ENCODE measurements at places on chromosomes 5 and 9.

DNA sequence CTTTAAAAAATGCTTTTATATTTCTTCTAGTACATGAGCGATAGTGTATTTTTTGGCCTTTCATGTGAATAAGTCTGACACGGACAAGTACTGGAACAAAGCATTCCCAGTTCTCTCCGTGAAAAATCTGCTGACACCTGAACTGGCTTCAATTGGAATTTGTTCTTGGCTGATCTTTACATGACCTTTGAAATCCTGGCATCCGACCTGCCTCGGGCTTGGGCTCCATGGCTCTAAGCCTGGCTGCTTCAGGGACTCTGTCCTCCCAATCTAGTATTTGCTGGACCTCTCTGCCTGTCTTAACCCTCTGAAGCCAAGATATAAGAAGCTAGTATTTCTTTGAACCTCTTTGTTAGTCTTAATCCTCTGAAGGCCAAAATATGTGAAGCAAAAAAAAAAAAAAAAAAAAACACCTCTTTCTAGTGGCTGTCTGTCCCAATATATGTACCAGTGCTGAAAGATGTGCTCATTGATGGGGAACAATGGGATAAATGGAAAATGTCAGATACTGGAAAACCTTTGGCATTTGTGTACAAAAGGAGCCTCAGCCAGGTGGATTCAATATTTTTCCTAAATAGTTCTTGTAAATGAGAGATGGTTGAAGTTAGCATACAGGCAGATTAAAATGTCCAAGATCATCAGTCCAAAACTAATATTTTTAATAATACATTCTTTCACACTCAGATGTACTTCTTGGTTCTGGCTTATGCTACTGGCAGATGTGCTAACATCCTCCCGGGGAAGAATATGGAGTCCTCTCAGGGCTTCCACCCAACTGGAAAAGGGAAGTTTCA lies 470.6 kb downstream of the TUSC1 start:
- DNase-seq = no peak

GRCh38 chr5:110549301-110549700 lies 177.2 kb downstream of the TMEM232 start:
- no peak for DNase-seq

DNA sequence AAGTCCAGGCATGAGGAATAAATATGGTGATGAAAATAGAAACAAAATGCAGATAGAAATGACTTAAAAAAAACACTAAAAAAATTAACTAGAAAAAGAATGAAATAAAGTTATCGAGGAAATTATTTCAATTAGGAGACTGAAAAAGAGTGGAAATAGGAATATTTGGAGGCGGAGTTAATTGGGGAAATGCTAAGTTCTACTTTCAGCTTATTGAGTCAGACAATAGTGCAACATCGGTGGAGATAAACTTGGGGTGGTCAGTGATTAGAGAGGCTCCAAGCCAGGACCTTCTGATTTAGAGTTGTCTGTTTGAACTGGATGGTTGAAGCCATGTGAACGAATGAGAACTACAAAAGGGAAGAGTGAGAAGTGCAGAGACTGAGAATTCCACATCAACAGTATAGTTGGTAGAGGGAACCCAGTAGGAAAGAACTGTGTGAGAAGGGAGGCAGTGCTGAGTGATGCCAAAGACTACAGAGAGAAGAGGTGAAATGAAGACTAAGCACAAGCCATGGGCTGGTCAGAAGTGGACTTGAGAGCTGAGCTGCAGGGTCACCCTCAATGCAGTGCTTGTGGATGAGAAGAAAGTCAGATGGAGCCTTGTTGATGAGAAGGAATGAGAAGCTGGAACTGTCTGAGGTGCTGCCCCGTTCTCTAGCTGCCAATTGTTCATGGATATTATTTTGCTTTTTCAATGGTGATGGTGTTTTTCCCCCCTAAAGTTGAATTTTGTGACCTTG lies 160.7 kb downstream of the ICE1 start:
- DNase-seq = no peak

GRCh38 chr5:67178085-67178484 lies 18.5 kb downstream of the CD180 start:
- DNase-seq = peak; percentile 63

DNA sequence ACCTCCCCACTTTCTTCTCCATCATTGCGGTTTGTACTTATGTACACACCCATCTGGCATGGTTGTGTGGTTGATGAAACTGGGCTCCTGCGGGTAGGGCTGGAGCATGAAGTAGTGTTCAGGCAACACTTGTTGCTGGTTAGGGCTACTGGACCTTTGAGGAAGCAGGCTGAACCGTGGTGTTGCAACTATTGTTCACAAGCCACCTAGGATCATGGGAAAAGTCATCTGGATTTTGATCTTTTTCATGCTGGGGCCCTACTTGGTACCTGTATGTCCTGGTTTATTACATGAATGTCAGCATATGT lies 40.1 kb upstream of the TIFAB start:
- no peak for DNase-seq

GRCh38 chr9:37369671-37370070 lies 52.8 kb upstream of the GRHPR start:
- DNase-seq = no peak

DNA sequence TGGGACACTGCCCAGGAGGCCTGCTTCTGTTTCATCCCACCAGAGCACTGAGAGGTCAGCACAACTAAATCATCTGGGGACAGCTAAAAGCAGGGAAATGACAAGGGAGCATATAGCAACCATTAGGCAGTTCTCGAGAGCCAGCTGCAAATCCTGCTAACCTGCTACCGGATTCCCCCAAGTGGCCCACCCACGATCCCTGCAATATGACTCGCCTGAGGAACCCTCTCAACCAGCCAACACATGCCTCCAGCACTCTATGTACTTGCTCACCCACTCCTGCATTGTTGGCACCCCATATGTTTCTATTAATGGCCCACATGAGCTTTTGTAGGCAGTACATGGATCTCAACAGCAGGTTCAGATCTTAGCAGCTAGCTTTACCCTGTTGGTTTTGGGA lies 326.0 kb downstream of the GABRG2 start:
- DNase-seq = no peak

DNA sequence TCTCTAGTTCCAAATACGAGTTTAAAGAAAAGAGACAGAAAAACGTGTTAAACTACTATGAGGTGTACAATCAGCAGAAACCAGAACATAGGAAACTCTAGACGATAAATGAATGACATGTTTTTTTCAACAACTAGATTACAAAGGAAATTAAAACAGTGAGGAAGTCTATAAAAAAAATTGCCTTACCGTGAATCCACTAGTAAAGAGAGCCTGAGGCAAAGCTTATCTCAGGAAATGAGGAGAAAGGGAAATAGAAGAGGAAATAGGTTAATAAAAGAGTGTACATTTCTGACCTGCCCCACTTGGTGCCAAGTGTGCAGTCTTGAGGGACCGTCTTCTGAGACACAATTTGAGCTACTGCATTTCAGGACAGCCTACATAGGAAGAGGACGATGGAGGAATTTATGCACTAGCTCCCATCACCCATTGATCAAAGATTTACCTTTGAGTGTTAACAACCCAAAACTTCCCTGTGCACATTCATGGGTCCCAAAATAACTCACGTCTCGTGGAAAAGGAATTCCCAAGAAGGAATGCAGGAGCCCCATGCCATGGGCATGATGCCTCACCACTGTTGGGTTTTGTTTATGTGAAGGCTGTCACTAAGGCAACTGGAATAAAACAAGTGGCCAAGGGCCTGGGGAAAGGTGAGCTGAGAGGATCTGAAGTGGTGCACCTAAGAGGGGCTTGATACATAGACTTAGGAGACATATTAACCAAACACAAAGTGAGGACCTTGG lies 53.6 kb upstream of the SLC1A3 start:
- DNase-seq = no peak

DNA sequence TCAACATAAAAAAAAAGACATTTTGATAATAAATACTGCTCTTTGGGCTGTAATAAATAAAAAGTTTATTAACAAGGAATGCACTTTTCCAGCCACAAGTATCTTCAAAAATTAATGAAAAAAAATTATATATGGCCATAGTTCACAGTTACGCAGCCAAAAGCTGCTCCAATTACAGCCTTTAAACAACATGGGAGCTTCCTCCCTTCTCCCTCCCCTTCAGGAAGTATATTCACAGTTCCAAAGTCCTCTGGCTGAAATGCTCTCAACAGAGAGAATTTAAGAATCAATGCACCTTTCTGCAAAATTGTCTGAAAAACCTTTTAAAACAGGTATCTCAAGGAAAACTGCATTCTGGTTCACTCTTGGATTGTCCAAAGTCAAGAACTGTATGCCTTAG lies 5.9 kb downstream of the PLK2 start:
- no peak for DNase-seq

DNA sequence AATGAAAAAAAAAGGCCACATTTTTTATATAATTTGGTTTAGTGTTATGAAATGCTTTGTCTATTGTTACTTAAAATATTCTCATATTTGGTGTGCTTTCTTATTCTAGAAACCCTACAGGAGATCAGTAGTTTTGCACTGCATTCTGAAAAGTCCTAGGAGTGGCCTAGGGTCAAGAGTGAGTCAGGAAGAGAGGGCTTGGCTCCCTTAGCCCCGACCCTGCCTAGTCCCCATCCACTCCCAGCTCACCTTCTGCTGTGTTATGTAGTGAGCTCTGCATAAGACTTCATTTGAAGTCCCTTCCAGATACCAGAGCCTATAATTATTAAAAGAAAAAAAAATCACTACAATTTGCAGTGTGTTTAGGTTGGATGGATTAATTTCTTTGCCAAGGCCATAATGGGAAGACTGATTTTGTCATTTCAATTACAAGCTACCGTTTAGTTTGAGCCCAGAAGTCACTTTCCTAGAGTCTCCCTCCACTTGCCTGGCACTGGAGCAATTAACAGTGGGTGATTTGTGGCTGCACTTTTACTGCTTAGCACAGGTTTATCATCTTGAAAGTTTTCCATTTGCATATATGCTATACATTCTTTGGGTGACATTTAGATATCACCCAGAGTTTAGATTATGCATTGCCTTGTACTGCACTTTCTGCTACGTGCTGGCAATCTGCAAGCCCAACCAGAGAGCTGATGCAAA lies 143.3 kb downstream of the INSYN2B start:
- no peak for DNase-seq

GRCh38 chr9:129556491-129557191 lies 64.3 kb downstream of the C9orf50 start:
- DNase-seq = no peak

DNA sequence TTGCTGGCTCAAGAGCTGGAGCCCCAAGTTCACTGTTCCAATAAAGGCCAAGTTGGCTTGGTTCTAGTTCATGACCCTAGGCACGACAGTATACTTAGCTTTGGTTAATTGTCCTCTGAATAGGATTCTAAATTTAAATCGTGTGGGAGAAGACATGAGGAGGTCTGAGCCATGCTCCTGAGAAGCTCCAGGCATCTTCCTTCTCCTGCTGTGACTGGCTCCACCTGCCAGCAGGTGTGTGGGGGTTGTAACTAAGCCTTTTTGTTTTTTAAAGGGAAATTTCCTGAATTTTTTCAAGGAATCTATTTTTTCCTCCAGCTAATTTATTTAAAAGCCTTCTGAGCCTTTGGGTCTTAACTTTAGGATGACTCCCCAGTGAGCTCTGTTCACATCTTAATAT lies 20.2 kb upstream of the TRIM36 start:
- no peak for DNase-seq

DNA sequence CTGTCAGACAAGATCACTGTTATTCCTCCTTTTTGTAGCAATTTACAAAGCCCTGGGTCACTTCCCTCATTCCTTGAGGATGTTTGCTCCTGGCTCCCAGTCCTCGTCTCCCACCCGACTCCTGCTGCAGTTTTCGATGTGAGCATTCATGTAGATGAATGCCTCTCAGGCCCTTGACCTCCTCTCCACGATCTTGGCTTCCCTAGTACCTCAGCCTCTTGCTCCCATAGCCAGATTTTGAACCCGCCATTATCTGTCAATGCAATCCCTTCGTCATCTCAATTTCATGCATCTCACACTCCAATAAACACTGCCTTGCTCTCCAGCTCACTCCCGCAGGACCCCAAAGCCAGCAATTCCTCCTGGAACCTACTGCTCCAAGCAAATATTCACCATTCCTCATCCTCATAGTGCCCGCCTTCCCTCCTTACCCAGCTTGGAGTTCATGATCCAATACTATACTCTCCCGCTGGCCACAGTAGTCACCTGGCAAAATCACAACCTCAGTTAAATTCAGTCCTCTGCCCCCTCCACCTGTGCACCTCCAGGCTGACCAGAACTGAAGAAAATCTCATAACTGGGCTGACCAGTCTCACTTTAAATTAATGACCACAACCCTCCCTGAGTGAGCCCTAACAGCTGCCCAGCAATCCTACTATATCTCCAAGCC lies 35.1 kb upstream of the JADE2 start:
- no peak for DNase-seq

GRCh38 chr9:86749894-86750255 lies 197.4 kb downstream of the GAS1 start:
- no peak for DNase-seq

GRCh38 chr5:139688751-139689372 lies 40.7 kb downstream of the CXXC5 start:
- DNase-seq = no peak

GRCh38 chr5:116510517-116510916 lies 64.1 kb downstream of the SEMA6A start:
- no peak for DNase-seq

- no peak for DNase-seq
These were observed 116.9 kb upstream of the KLF9 start for GRCh38 chr9:70531311-70531710.

GRCh38 chr5:98096155-98096554 lies 677.3 kb upstream of the RGMB start:
- DNase-seq = no peak

DNA sequence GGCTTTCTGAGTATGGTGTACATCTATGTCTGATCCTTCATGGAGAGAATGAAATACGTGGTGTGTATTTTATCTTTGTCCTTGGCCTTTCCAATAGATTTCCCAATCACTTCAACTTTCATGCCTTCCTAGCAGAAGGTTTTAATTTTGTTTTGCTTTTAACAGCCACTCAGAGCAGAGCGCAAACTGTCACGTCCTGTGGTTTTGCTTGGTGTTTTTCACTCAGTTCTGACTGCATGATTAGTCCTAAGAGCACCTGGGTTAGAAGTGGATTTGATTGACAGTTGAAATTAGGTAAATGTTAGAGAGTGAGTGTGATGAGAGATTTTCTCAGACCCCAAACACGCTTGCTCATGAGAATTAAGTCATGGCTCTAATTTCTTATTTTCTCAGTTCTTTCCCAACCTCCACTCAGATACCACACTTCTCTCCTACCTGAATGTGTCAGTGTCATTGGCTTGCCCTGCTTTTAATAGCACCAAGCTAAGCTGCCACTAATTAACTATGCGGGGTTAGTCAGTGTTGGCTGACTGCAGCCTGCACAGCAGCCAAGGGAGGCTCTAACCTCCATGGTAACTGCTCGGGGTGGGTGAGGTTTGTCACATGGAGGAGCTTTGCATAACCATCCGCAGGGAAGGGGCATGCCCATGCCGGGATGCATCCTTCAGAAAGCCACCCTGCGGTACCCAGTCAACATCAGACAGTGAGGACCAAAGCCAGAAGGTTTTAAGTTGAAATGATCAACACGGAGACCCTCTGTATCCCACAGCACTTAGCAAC lies 173.4 kb downstream of the NR3C1 start:
- DNase-seq = peak; percentile 79

DNA sequence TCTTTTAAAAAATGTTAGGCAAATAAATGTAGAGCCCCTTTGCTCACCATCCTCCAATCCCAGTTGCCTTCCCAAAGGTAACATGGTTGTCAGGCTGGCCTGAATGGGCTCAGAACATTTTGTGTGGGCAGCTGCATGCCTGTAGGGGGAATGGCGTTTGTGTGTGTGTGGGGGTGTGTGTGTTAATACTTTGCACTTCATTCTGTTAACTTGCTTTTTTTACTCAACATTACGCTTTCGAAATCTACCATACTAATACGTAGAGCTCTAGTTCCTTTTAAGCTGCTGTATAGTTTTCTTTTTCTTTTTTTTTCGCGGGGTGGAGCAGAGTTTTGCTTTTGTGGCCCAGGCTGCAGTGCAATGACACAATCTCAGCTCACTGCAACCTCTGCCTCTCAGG lies 14.0 kb downstream of the MYOZ3 start:
- no peak for DNase-seq
